Renal cortical epithelial cell (primary cell): ENCODE measurements at places on chromosomes 7 and 10. TPM values are rescaled to one million over a fixed set of nuclear protein-coding genes. Genes with fewer than 3 reads are reported as not detected.
A peak's percentile ranks its signal among the peaks of the same experiment; 100 is the strongest.

DNA sequence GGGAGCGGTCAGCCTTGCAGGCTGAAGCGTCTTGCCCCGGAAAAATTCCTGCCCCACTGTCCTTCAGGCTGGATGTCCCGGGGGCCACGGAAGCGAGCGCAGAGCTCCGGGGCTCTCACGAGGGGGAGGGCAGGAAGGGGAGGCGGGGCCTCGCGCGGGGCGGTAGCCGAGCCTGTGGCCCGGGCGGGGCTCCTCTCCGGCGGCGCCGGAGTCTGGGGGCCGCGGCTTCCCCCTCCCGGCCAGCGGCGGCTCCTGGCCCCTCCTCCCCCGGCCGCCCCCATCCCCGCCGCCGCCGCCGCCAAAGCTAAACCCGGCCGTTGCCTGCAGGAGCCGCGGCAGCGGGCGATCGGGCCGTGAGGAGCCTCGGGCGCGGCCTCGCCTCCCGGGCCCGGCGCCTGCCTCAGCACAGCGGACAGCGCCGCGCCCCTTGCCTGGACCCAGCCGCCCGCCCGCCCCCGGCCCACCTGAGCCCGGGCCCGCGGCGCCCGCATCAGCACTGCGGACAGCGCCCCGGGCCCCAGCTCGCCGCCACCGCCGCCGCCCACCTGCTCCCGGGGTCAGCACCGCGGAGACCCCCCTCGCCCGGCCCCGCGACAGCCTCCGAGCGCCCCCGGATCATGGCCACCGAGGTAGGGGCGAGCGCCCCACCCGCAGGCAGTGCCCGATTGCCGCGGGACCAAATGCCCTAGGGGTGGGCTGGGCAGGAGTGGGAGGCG lies at the start of gene GOLGA7B:
Gene GOLGA7B (plus strand): TSS at position 157 of the 716 bp plus-strand sequence. CDS start 461 bp downstream, at position 618.
- DNase-seq, result no peak

DNA sequence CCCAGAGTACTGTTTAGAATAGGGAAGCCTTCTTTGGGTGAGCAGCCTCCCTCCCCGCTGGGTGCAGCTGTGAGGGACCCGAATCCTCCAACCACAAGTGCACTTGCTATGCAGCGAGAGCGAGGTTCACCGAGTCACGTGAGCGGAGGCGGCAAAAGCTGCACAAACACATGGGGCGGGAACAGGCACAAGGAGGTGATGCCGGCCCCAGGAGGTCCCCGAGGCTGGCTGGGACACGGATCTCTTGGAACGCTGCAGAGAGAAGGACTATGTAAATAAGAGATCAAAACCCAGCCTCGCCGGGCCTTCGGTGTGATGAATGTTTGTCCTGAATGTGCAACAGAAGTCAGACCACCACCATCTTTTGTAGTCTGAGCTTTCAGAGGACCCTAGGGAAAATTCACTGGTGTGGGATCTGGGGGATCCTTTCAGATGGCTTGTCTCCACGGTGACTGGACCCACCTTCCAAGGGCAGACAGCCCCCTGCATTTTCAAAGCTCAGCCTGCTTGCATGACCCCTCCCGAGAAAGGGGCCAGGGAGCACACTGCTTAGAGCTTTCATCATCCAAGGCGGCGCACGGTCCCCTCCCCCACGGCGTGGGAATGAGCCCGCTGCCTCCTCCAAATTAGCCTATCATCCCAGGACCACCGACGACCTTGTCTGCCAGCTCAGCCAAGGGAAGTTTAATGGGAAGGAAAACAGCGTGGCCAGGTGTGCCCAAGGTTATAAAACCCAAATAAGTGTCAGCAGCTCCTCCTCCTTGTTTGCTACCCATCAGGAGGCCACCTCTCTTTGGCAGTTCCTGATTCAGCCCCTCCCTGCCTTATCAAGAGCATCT lies 327.7 kb downstream of the CXCL12 start:
- no peak for DNase-seq

DNA sequence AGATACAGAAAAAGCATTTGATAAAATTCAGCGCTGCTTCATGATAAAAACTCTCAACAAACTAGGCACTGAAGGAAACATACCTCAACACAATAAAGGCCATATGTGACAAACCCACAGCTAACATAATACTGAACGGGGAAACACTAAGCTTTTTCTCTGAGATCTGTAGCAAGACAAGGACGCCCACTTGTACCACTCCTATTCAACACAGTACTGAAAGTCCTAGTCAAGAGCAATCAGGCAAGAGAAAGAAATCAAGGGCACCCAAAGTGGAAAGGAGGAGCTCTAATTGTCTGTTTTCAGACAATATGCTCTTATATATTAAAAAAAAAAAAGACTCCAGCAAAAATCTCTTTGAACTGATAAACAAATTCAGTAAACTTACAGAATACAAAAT lies 13.3 kb downstream of the DIP2C start:
- DNase-seq, result no peak

GRCh38 chr7:2317556-2318293 lies 3.5 kb upstream of the SNX8 start:
- DNase-seq, result no peak

GRCh38 chr7:27105301-27106031 lies 3.0 kb upstream of the HOXA2 start:
- DNase-seq, result no peak

GRCh38 chr7:75861636-75862035 lies 17.2 kb upstream of the RHBDD2 start:
- DNase-seq, result no peak

Gene AOC1
- total RNA-seq, result 6.1 and 6.4 TPM in 2 replicates

DNA sequence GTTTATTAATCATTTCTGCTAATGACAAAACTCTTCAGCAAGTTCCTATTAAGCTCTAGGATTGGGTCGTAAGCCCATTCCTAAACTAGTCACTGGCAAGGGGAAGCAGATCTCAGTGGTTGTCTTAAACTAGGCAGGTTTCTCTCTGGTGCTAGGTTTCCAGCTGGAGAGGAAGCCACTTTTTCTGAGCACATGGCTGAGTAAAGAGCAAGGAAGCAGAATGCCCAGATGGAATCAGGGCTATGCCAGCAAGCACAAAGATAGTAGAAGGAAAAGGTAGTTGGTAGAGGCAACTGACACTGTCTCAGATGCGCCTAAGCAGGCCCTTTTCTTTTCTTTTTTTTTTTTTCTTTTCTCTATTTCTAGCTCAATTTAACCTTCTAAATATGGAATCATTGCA lies 224.9 kb downstream of the EXOC4 start:
- no peak for DNase-seq

GRCh38 chr10:33547976-33548375 lies 213.5 kb upstream of the NRP1 start:
- DNase-seq, result no peak

DNA sequence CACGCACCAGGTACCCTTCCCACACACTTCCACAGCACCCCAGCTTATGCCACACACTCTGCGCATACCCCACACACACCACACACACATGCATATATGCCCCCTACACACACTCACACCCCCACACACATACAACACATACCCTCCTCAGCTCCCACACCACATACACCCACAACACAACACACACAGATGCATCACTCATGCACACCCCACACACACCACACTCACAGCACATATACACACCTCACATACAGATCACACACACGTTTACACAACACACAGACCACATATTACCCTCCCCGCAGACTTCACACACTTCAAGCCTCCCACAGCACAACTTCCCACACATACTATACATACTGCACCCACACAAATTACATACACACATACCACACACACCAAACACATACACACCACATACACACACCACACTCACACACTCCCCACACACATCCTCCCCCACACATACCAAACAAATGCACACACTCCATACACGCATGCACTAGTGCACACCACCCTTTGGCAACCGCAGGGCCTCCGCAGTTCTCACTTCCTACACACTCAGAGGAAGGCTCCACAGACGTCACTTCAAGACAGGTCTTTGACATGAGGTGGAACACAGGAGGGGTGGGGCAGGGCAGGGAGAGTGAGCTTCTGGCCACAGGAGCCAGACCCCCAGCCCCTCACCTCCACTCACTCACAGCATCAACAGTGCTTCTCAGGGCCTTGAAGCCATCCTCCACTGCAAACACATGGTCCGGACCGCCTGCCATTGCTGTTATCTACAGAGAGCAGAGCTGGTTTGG lies 18.5 kb upstream of the ANTXRL start:
- no peak for DNase-seq

DNA sequence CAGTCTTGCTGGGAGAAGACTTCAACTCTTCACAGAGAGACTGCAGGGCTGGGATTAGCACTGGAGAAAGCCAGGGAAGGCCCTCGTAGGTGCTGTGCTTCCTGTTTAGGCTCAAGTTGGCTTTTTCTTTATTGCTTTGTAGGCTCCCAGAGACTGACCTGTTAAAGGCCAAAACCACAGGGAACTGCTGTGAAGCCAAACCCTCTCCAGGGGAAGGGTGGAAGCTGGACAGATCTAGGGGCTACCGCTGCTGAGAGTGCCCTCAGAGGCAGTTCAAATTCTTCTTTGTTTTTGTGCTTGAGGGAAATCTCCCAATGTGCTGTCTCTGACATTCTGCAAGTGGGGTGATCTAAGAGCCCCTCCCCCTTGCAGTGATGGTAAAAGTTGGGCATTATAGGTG lies 198.4 kb downstream of the CNTNAP2 start:
- DNase-seq, result no peak

DNA sequence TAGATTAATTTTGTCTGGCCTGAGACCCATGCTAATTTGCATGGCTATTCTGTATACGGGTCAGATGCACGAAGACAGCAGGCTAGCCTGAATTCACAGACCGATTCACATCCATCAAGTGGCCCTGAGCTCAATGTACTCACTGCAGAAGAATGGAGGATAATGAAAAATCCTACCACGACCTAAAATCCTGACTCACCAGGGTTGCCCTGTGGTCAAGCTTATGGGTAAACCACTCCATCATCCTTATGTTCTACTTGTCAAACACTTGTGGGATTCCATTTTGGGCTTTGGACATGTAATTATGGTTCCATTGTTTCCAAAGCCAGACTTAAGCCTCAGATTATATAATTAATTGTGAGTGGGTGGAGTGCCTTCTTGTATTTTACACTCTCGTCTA lies 110.4 kb upstream of the ZNF438 start:
- DNase-seq, result peak; percentile 83

- DNase-seq, result no peak
These were observed 63.1 kb upstream of the RAPGEF5 start for GRCh38 chr7:22420008-22420407.

GRCh38 chr10:71748671-71749191 lies 24.6 kb downstream of the VSIR start:
- no peak for DNase-seq

DNA sequence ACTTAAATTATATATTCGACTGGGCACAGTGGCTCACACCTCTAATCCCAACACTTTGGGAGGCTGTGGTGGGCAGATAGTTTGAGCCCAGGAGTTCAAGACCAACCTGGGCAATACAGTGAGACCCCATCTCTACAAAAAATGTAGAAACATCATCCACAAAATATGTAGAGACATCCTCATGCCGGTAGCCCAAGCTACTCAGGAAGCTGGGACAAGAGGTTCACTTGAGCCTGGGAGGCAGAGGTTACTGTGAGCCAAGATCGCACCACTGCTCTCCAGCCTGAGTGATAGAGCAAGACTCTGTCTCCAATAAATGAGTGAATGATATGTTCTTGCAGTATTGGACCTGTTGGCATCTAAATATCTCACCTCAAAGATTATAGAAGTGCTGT lies 22.6 kb upstream of the TNS3 start:
- DNase-seq, result no peak

- DNase-seq, result no peak
These were observed 124.8 kb upstream of the PDLIM1 start for GRCh38 chr10:95415621-95416031.

GRCh38 chr7:457814-458510 lies 61.7 kb downstream of the PDGFA start:
- DNase-seq, result no peak

DNA sequence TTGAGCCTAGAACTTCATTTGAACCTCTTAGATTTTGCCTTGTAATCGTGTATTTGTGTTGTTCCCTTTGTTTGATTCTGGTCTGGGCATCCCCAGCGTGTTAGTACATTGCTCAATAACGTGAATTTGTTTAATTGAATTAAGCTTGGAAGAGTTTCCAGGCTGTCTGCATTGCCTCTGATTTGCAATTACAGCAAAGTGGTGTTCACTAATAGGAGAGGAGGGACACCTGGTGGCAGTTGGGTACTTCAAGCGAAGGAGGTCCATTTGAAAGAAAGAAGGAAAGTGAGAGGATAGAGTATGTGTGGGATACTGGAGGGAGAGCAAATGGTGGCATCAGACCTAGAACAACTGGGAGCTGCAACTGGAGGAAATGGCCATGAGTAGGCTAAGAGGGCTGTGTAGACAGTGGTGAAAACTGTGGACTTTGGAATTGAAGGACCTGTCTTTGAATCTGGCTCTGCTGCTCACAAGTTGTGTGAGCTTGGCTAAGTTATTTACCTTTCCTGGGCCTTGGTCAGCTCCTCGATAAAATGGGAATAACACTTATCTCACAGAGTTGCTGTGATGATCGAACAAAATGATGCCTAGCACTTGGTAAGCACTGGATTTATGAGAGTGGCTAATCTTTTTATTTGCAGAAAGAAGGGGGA lies 15.1 kb downstream of the LSMEM1 start:
- DNase-seq, result peak; percentile 90
